ENCODE measurements at places on chromosomes 16 and 17. TPM values are rescaled to one million over a fixed set of nuclear protein-coding genes. Genes with fewer than 3 reads are reported as not detected.

TMEM204 gene
- total RNA-seq = not detected

DNA sequence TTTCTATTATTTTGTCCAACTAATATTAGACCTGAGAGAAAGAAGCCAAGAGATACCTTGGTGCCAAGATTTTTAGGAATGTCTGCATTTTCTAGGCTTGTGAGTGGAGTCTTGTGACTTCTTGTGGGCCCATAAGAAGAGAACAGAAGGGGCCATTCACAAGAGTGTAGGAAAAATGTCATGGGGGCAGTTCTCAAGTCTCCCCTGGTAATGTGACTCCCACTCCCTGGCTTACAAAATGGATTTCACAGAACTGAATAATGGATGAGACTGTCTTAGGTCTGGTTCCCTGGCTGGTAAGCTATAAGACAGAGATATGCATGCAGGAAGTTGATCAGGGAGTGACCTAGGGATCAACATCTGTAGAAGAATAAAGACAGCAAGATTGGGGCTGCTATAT, 181.3 kb downstream of the CBLN1 start:
- DNase-seq = no peak
- H3K27ac ChIP-seq = no peak overlapping the region
- H3K4me1 ChIP-seq = no peaks in the 10 kb centered on the region
- H3K4me3 ChIP-seq = no peak overlapping the region
- no peaks in the 10 kb centered on the region for H3K36me3 ChIP-seq

GRCh38 chr17:15890279-15890892, 54.5 kb upstream of the ADORA2B start:
- H3K4me1 ChIP-seq = peaks cover 5% of the 10 kb centered on the region
- no peak for DNase-seq
- no peaks in the 10 kb centered on the region for H3K36me3 ChIP-seq
- H3K27me3 ChIP-seq = peaks cover 15% of the 10 kb centered on the region
- H3K27ac ChIP-seq = no peak overlapping the region

DNA sequence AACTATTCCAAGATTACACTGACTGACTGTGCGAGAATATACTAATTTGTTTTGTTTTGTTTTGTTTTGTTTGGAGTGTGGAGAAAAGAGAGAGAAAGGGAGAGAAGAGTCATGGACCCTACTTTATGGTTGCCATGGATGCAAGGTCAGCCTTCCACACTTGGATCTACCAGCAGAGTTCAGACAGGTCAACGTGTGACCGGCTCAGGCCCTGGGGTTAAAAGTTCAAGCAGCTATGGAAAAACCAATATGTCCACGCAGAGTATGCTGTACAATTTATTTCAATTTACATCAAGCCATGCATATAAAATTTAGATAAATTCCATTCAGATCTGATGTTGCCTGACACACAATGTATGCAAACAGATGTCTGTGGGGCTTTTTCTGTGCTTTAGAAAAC, 122.8 kb downstream of the SKAP1 start:
- H3K36me3 ChIP-seq = peaks cover 2% of the 10 kb centered on the region
- peaks cover under 1% of the 10 kb centered on the region for H3K4me1 ChIP-seq
